Fibroblast of skin of abdomen (primary cell): ENCODE measurements at places on chromosomes 2 and 18.

GRCh38 chr18:37778417-37779165 lies 213.0 kb upstream of the CELF4 start:
- peak; percentile 21 for DNase-seq

- no peak for DNase-seq
Measured at GRCh38 chr18:22300665-22301636, 116.8 kb downstream of the CTAGE1 start.

- no peak for DNase-seq
Measured at GRCh38 chr2:167749016-167749415, 498.4 kb downstream of the STK39 start.

- no peak for DNase-seq
Measured at GRCh38 chr2:107278672-107279071, 392.7 kb upstream of the ST6GAL2 start.

- peak; percentile 6 for DNase-seq
Measured at GRCh38 chr18:75742516-75742915, 315.0 kb upstream of the SMIM21 start.

- DNase-seq, result peak; percentile 35
Measured at GRCh38 chr2:62467475-62468321, 38.3 kb downstream of the TMEM17 start.

DNA sequence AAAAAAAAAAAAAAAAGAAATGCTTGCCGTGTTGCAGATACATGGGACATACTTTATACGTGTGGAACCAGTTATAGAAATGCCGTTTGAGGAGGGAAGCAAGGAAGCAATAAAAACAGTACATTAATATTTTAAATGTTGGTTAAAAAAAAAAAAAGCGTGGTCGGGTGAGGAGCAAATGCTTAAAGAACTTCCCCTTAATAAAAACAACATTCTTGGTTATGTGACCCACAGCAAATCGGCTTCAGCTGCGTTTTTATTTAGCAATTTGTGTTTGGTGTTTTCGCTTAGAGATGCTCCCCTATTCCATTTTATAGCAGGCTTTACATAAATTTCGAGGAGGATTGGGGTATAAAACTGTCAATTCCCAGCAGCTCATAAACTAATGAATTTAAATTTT lies 223.6 kb downstream of the LRRTM1 start:
- no peak for DNase-seq

DNA sequence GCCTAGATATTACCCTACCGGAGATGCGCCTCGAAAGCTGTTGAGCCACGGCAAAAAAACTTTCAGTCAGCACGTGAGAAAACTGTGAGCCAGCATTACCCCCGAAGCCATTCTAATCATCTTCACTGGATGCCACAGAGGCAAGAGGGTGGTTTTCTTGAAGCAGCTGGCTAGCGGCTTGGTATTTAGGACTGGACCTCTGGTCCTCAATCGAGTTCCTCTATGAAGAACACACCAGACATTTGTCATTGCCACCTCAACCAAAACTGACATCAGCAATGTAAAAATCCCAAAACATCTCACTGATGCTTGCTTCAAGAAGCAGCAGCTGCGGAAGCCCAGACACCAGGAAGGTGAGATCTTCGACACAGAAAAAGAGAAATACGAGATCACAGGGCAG lies 52.8 kb upstream of the SLC66A3 start:
- no peak for DNase-seq

- DNase-seq, result no peak
Measured at GRCh38 chr2:14322306-14322705, 310.2 kb upstream of the LRATD1 start.

DNA sequence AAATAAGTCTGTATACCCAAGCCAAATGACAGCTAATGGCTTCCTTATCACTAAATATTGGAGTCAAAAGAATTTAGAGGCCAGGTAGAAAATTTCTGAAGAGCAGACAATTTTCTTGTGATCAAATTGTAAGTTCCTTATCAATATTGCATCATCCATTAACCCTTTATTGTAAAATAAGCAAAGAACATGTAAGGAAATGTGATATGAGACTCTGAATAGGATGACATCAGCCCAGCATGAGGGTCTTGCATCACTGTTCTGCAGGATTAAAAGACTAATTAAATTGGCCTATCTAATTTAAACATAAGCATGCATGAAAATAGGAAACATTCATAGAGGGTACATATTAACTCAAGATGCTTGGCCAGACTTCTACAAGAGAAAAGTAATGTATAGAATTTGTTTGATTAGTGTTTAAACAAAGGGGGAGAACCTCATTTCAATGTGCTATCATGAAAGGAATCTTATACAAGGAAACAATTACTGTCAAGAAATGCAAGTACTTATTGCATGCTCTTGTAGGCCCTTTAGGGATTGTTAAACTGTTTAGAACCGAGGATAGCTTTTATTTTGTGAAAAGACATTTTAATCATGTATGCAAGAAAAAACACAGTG lies 302.9 kb downstream of the PRKCE start:
- no peak for DNase-seq
